ENCODE measurements at places on chromosomes 1 and 21. TPM values are rescaled to one million over a fixed set of nuclear protein-coding genes. Genes with fewer than 3 reads are reported as not detected.

DNA sequence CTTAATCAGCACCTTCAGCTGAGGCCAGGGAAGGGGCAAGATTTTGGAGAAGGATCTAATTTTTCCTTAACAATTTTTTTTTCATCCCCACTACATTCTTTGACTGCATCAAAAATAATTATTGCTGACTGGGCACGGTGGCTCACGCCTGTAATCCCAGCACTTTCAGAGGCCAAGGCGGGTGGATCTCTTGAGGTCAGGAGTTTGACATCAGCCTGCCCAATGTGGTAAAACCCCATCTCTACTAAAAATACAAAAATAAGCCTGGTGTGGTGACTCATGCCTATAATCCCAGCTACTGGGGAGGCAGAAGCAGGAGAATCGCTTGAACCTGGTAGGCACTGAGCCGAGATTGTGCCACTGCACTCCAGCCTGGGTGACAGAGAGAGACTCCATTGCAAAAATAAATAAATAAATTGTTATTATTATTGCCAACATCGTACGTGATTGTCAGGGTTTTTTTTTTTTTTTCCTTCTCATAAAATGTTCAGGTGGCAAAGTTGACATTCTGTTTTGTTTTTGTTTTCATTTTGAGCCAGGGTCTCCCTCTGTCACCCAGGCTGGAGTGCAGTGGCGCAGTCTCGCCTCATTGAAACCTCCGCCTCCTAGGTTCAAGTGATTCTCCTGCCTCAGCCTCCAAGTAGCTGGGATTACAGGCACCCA, 37.3 kb upstream of the MORC3 start:
- peak; percentile 76 for DNase-seq

GRCh38 chr21:38806153-38806941, 618 bp downstream of the ETS2 start:
- no peak for DNase-seq

GRCh38 chr1:39277879-39278278, 73.4 kb downstream of the MACF1 start:
- DNase-seq: no peak

- DNase-seq: no peak
Measured at GRCh38 chr21:34899302-34899701, 149.8 kb downstream of the RUNX1 start.

- DNase-seq: no peak
Measured at GRCh38 chr1:9520411-9520810, 18.9 kb upstream of the SLC25A33 start.

- DNase-seq: peak; percentile 97
Measured at GRCh38 chr1:1079408-1080121, 5.5 kb upstream of the RNF223 start.

DNA sequence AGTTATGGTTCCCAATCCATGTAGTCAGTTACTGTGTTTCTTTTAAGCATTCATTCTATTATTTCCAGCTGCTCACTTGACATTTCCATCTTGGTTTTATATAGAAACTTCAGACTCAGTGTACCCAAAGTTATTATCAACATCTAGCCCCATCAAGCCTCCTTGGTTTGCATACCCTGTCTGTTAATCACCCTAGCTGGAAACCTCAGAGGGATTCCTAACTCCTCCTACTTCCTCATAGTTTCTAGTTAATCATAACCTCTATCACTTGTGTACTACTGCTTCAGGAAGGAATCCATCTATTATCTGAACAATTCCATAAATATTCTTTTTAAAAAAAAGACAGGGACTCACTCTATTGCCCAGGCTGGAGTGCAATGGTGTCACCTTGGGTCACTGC, 293.3 kb downstream of the SDCCAG8 start:
- DNase-seq: peak; percentile 54

- DNase-seq: no peak
Measured at GRCh38 chr1:230679825-230680224, 34.1 kb downstream of the AGT start.

DNA sequence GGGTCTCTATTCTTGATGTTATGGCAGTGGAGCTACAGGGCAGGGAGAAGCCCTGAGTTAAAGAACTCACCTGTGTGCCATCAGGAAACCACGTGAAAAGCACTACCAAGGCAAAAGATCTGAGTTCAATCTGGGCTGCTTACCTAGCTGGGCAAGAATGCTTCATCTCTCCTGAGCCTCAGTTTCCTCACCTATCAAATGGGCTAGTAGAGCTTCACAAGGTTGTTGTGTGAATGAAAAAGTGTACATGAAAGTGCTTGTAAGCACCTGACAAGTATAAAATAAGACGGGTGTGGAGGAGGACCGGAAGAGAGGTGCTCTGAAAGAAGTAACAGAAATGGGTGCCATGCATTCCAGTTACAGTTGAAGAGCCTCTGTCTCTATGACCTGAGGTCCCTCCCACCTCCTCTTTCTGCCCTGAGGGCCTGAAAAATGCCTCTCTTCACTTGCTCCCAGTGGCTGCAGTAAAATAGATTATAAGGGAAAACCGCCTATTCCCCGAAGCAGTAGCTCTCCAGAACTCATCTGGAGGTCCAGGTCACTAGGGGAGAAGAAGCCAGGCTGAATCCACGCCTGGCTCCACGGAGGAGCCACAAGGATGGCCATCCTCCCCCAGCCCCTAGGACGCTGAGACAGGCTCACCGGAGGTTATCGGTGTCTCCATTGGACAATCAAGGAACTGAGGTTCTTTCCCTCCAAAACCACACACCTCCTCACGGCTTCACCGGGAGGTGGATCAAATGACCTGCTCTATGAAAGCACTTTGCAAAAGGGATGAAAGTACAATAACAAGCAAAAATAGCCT, 1.4 kb downstream of the GPR161 start:
- DNase-seq: no peak

DNA sequence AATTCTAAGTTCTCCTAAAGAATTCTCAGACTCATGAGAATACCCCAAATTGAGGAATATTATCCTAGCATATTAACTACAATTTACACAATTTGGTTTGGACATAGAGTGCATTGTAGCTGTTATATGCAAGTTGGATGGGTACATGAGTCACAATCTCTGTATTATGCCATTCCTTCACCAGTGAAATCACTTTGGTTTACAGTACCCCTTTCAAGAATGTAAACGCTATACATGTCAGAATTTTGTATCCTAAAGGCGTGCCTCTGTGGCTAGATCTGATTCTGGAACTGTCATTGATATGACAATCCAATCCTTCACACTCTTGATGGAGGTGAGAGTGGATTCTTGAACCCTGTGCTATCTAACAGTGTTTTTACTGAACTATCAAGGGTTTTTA, 6.7 kb upstream of the IL10RB start:
- DNase-seq: peak; percentile 35

DNA sequence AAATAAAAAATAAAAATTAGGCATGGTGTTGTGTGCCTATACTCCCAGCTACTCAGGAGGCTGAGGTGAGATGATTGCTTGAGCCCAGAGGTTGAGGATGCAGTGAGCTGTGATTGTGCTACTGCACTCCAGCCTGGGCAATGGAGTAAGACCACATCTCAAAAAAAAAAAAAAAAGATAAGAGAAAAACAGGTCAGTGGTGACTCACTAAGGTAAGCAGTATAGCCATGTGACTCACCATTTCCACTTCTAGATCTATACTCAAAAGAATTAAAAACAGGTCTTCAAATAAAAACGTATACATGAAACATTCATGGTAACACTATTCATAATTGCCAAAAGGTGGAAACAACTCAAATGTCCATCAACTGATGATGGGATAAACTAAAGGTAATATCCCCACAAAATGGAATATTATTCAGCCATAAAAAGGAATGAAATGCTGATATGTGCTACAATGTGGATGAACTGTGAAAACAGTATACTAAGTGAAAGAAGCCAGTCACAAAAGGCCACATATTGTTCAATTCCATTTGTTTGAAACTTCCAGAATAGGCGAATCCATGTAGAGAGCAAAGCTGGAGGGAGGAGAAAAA, 75.1 kb downstream of the ZNF281 start:
- no peak for DNase-seq

DNA sequence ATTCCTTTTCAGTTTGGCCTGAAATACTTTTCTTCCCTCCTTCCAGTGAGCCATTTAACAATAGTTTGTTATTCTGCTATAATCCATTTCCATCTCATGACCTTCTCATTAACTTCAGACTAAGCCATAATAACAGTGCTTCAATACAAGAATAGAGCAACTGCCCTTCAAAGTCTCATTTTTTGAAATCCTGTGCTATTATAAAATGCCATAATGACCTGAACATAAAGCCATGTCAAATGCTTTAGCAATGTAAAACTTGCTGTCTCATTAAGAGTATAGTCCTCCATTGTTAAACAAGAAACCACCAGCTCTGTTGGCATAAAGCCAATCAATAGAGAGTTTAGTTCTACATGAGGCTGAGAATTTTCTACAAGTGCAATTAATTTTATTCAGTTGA, 9.6 kb upstream of the PIGK start:
- no peak for DNase-seq

GRCh38 chr1:18751425-18751824, 108.0 kb downstream of the TAS1R2 start:
- no peak for DNase-seq

DNA sequence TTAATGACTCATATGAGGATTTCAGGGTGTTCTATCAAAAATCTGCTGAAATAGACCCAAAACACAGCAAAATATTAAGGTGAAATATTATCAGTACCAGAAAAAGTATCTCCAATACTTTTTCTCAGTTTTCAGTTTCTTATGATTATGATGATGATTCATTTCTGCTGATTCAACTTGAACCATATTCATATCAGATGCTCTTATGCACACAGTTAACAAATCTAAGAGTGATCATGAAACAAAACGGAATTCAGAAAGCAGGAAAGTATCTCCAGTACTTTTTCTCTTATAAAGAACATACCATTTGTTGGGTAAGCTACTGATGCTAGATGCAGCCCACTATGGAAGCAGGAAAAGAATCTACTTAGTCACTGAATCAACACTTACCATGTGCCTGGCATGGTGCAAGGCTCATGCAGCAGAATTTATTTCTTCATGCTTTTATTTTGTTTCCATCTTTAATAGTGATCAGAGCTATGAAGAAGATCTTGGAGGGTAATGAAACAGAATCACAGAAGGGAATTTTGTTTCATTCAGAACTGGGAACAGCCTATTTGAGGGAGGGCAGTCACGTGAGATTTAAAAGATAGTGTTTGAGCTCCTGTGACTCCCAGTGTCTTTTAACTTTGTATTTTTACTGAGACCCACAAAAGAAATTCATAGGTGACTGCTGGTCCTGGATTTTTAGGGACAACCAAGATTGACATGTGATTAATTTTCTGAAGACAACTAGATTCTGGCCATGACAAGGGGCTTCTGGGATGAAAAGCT, 480.6 kb downstream of the SETD4 start:
- DNase-seq: peak; percentile 8

- DNase-seq: no peak
Measured at GRCh38 chr1:119783354-119784185, 14.9 kb upstream of the HMGCS2 start.

GRCh38 chr21:38263493-38263892, 6.7 kb downstream of the KCNJ15 start:
- peak; percentile 97 for DNase-seq

DNA sequence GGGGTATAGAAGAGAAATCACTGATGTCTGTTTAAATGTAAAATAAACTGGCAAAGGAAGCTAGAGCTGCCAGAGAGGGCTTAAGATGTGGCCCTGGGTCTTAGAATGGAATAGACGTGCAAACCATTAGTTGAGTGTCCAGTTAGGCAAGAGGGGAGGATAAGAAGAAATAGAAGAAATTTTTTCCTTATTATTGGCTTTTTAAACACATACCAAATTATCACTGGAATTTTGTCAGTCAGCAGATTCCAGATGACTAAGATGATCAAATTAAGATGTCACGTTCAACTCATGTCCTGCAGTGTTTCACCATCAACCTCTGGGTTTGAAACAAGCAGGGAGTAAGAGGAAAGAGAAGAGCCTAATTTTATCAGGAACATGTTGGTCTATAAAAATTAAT, 71.6 kb upstream of the C1orf21 start:
- peak; percentile 8 for DNase-seq

DNA sequence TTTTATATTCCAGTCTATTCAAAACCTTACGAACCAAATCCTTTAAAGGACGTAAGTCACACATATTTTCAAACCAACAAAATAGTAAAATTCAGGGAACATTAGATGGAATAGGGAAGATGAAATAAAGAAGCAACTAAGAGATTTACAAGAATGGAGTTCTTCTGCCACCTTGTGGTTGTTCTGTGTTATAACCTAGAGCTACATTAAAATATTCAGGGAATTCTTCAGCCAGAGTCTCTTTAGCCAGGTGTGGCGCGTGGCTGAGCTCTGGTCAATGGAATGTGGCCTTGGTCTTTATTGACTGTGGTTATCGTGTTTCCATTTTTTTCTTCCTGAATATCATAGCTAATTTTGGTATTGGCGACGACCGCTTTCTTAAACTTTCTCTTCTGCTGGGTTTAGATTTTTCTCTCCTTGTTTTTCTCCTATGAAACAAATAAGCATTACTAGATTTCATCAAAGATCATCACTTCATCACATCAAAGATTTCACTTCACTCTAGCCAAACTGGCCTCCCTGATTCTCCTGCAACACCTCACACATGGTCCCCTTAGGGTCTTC, 221.3 kb downstream of the MRPL39 start:
- peak; percentile 51 for DNase-seq

DNA sequence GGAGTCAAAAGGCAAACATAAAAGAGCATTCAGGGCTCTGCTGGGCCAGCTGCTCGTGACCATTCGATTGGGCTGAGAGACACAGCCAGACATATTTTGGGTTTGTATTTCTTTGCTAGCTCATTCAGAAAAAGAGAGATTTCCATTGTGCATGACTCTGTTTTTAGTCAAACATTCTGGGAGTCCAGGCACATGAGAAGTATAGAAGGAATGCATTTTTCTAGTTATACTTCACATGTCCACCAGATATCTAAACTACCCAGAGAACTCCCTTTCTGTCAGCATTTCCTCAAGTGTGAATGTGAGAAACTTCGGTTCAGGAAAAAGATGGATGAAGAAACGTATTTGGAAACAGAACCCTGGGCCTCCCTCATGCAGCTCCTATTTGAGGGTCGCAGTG, 6.3 kb upstream of the KCNE1 start:
- DNase-seq: no peak

Gene PCP4
- not detected for total RNA-seq

Gene IL10
- not detected for total RNA-seq

Gene WNT3A
- total RNA-seq: not detected

Gene KPRP
- not detected for total RNA-seq

Gene PLA2G5
- not detected for total RNA-seq

Gene TNNT2
- total RNA-seq: not detected

Gene NEXN
- total RNA-seq: 1.7 TPM

Gene LEFTY1
- not detected for total RNA-seq

Gene DYRK3
- 13.8 TPM for total RNA-seq

Gene EPHX1
- total RNA-seq: 25.0 TPM
